ENCODE measurements at places on chromosomes 1 and 21.
A peak's percentile ranks its signal among the peaks of the same experiment; 100 is the strongest.

- no peak for DNase-seq
Observed at GRCh38 chr21:26557106-26557505, 16.0 kb downstream of the CYYR1 start.

DNA sequence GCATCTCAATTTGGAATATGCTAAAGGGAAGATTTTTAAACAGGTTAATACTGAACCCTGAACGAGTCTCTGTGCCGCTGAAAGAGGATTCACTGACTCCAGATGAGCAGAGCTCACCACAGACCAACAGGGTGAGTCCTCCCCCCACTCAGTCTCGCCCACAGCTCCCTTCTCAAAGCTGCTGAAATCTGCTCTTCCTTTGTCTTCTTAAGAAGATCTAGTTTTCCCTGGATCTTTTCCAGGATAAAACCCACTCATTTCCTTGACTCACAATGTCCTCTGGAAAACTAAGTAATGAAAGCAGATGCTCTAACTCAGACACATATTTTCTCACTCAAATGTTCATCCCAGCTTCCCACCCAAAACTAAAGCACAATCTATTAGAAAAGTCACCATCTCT is 447.0 kb upstream of the PKN2 start:
- DNase-seq = no peak

DNA sequence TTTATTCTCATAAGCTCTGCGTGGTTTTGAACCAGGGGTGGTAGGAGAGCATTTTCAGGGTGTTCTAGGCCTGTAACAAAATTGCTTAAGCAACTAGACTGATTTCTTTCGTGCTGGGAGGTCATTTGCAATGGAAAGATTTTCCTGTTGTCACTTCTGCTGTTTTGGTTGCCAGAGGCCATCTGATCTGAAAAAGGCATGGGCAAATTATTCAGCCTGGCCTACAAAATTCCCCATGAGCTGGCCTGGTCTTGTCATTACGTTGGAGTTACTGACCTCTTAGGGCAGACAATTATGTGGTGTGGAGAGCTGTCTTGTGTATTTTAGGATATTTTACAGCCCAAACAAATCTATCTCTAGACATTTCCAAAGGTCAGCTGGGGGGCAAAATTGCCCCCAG is 444.4 kb upstream of the DAB1 start:
- DNase-seq = no peak

GRCh38 chr1:212500983-212501382 is 68.3 kb downstream of the NENF start:
- DNase-seq = no peak

DNA sequence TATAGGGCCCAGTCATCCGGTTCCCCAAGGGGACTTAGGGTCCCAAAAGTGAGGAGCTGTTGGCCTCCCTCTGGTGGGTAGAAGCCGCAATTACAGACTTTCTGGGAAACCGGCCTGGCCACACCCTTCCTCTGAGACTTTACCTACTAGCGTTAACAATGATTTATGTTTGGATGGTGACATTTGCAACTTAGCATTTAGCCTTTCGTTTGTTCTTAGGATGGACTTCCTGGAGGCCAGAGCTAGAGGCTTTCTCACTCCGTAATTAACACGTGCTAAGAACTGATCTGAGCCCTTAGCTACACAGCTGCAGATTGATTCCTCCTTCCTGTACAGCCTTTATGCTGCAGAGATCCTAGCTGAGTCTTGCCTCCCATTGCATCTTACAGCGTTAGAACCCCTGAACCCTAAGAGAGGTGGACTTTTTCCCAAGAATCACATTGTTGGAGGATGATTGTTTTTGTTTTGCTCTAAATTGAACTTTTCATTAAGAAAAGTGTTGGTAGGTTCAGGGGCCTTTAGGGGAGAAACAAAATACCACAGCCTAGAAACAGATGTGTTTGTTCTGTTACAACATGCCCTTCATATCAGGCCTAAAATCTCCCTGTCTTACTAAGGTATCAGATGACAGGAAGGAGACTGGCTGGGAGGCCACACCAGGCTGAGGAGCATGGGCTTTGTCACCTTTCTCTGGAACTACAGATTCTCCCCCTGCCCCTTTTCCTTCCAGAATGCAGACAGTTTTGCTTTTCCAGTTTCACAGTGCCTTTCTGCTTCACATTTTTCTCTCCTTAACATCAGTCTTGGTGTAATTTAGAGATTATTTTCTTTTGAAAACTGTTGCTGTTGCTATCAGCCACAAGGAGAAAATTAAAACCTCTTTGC is 1.9 kb downstream of the S100A11 start:
- DNase-seq = peak; percentile 59

DNA sequence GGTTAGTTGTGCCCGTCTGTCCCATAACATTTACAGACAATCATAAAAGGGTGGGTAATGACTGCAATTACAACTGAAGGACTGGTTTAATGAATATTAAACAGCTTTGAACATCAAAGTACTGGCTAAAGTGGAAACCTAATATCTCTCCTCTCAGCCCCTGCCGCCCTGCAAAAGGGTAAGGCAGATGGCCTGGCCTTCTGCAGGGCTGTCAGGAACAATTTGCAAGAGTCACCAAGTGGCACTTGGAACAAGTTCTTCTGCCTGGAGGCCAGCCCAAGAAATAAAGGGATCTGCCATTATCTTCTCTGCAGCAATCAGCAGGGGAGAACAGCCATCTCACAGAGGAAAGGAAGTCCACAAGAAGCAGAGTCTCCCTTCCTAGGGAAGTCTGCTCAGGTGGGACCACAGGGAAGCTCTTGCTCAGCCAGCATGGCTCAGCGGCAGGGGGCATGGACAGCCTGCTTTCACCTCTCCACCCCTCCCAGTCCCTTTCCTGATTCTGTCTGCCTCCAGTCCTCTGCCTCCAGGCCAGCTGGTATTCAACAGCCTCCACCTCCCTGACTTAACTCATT is 96.1 kb downstream of the TRABD2B start:
- no peak for DNase-seq

Measured in right cardiac atrium (tissue), 5 donors.